ENCODE measurements at places on chromosomes 12 and 14.

GRCh38 chr12:49990273-49990672 is 17.5 kb downstream of the AQP6 start:
- no peak for DNase-seq

- DNase-seq = no peak
These were observed 253.0 kb downstream of the KTN1 start for GRCh38 chr14:55832974-55833373.

GRCh38 chr12:26728205-26729050 is 104.6 kb downstream of the ITPR2 start:
- no peak for DNase-seq

DNA sequence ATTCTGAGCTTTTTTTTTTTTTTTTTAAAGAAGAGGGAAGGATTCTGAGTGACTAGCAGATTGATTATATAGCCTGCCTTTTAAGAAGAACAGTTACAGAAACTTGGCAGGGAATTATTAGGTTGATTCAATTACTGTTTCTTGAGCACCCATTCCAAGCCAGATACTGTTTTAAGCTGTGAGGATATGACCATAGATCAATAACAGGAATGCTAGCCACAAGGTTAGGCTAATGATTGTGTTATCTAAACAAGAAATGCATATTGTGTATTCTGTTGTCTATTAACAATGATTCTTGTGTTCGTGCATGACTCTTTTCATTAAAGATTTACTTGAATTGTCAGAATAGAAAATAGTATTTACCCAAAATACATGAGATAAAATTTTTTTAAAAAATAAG is 67.1 kb downstream of the PRORP start:
- DNase-seq = no peak

GRCh38 chr14:71726580-71727021 is 205.6 kb upstream of the RGS6 start:
- DNase-seq = no peak

GRCh38 chr12:19553175-19553574 is 113.9 kb downstream of the AEBP2 start:
- no peak for DNase-seq

DNA sequence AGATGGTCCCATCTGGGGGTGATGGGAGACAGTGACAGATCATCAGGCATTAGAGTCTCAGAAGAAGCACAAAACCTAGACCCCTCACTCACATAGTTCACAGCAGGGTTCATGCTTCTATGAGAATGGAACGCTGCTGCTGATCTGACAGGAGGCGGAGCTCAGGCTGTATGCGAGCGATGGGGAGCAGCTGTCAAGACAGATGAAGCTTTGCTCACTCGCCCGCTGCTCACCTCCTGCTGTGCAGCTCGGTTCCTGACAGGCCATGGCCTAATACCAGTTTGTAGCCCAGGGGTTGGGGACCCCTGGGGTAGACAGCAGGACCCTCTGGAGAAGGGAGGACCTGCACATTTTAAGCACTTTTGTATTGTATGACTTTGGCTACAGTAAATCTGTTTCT is 111.2 kb downstream of the LGMN start:
- DNase-seq = no peak

DNA sequence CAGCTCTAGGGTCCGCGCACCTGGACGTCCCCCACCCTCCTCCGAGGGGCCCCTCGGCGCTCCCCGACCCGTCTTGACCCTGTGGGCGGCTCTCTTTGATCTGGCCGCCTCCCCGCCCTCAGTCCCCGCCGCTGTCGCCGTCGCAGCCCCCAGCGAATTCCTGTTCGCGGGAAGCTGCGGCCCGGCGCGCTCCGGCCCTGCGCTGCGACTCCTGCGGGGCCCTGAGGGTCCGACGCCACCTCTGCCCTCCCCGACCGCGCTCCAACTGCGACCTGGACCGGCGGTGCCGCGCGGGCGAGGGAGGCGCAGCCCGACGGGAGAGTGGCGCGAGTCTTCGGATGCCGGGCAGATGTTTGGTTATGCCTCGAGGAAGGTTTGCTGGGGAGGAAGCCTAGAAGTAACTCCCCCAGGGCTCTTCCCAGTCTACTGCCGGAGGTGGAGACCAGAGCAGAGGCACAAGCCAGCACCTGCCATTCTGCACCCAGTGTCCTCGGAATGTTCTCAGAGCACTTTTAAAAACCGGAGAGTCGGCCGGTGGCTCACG is 440 bp upstream of the ISM2 start:
- DNase-seq = no peak

DNA sequence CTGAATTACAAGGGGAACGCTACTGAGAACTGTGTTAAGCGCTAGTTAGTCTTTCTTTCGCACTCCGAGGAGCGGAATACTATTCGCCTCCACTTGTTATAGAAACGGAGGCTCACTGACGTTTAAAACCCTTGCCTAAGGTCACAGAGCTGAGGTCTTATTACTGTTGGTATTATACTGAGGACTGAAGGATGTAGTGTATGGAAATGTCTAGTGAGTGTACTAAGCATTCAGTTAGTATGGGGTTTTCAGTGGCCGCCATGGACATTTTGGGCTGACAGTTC is 826 bp downstream of the ACADS start:
- no peak for DNase-seq
